H7 (cell line): ENCODE measurements at places on chromosomes 1 and 21. TPM values are rescaled to one million over a fixed set of nuclear protein-coding genes. Genes with fewer than 3 reads are reported as not detected.

GRCh38 chr1:49686107-49686506 is 337.6 kb downstream of the AGBL4 start:
- no peak for DNase-seq

GRCh38 chr1:222034790-222035189 is 292.9 kb upstream of the DUSP10 start:
- no peak for DNase-seq

GRCh38 chr21:33966324-33966949 is 50.8 kb upstream of the ATP5PO start:
- no peak for DNase-seq

- no peak for DNase-seq
Measured at GRCh38 chr1:193309936-193310475, 123.6 kb upstream of the B3GALT2 start.

DNA sequence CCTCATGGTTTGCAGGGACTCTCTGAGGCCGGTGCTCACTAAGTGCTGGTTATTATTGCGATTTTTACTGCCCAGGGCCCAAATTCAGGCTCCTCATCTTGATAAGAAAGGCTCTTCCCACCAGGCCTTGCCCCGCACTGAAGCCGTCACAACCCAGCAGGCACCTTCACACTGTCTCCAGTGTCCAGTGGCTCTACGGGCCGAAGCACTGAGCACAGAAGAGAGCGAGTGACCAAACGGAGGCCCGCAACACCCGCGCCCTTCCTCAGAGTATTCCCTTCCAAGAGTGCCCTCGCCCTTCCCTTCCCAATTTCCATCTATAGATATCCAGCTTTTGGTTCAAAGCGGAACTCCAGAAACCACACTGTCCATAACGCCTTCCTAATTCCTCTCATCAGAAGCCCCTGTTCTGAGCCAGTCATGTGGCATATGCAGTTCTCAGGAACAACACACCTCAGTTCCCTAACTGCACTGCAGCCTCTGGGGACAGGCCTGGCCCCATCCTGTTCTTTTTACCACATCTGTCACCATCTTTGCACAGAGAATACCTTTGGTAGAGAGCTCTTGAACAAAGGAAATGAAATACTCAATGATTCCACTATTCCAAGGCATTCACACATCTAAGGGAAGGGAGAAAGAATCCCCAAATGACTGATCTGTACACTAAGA is 15.1 kb downstream of the FALEC start:
- DNase-seq = peak; percentile 11

DNA sequence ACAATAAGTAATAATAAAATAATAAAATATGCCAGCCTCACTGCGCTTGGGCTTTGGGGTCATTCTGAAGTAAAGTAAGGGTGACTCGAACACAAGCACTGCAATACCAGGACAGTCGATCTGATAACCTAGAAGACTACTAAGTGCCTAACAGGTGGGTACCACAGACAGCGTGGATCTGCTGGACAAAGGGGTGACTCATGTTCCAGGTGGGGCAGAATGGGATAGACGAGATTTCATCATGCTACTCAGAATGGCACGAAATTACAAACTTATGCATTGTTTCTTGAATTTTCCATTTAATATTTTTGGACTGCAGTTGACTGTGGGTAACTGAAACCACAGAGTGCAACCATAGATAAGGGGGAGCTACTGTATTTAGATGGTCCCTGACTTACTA is 221.1 kb upstream of the GREM2 start:
- no peak for DNase-seq

DNA sequence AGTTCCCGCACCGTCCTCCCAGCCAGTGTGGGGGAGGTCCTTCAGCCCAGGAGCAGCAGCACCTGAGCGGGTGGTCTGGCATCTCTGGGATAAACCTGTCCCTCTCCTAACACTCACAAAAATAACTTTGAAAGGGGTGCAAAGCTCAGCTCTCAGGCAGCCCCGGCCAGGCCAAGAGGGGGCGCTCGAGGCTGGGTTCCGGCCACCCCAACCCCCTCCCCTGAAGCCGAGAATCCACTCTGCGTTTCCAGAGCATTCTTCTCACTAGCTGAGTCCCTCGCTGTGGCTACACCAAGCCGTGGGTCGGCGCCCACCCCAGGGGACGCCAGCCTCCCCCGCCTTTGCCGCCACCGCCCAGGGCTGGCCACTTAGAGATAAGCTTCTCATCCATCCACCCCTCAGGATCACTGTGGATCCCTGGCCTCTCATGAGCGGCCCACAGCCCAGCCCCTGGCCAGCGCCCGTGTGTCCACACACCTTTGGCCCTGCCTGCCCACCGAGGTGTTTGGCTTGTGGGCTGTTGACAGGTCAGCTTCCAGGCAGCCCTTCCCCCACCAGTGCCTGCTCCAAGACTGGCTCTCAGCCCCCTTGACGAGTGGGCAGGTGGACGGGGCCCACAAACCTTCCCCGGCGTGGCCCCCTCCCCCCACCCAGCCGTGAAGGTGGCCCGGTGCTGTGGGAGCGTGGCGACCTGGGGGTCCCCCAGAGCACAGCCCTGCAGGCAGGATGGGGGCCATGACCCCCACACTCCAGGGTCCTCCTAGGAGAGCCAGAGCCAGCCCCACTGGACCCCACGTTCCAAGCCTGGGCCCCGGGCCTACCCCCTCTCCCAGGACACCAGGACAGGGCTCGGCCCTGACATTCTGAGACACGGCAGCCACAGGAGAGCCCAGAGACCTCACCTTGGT is 1.9 kb downstream of the FTCD start:
- DNase-seq = peak; percentile 98

GRCh38 chr1:202144402-202145067 is at the start of gene ARL8A:
ARL8A (minus strand) TSS chr1:202144737; CDS start chr1:202144572, 165 bp downstream.
- peak; percentile 94 for DNase-seq

DNA sequence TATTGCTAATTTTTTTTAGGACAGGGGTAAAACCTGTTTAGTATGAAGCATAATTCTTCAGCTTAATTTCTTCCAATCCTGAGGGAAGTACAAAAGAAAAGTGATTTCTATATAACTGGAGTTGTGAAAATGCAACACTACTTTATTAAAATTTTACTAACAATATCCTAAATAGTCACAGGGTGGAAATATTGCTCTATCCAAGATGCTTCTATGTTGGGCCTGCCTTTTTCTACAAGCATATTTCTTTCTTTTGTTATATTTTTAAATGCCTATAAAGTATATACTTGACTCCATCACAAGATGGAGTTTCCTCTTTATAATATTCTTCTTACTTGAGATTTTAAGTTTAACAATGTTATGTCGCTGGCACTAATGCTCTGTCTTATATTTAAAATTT is 37.9 kb downstream of the DTL start:
- DNase-seq = no peak

DNA sequence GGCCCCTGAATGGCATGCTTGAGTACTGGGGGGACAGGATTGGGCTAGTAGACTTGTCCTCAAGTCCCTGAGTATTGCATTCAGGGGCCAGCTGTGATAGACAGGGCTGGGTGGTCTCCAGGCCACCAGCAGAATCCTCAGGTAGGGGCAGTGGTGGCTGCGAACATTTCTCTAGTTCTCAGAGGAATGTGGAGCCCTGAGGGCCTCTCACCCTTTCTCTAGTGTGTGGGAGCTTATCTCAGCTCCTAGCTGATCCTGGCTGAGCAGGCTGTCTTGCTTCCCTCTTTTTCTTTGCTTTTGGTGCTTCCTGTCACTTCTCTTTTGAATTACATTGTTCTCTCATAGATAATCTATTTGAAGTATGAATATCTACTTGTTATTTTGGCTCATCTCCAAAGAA is 30.0 kb upstream of the PM20D1 start:
- no peak for DNase-seq

DNA sequence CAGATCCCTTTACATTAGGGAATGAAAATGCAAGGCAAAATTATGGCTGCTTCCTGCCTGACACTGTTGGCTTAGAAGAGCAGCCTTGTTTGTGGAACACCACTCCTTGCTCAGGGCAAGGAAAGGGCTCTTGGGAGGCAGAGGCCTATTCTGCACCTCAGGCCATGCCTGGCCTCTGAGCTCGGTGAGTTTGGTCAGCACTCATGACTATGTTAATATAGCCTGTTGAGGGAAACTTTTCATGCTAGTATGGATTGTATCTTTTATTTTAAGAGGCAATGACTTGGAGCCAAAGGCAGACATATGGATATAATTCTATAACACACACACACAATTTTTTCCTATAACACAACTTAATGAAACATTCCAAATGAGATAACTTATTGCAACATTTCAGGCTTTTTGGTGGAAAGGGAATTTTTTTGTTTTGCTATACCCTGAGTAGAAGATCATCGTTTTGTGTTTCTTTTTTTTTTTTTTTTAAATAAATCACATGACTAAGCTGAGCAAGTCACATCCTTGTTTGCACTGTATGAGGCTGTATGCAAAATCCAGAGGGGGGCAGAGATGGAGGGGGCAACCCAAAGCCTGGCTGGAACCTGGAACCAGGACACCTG is 5.6 kb upstream of the YRDC start:
- no peak for DNase-seq

DNA sequence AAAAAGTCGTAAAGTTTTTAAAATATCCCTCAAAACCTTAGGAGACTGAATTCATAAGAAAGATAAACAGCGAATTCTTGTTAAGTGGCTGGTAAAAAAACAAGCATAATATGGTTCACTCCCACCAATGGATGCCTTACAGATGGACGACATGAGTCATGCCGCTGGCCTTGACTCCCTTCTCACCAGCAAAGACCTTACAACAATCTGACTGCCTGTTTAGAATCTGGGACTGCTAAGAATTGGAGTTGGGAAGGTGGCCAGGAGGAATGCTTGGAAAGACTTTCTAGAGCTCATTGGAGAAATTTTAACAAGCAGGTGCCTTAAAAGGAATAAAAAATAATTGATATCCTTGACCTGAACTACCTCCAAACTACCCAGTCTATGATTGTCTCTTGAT is 206.9 kb upstream of the FMN2 start:
- no peak for DNase-seq

- DNase-seq = no peak
Measured at GRCh38 chr1:191096405-191096804, 618.7 kb upstream of the BRINP3 start.

GRCh38 chr1:165403835-165404482 is 41.0 kb downstream of the RXRG start:
- peak; percentile 75 for DNase-seq

DNA sequence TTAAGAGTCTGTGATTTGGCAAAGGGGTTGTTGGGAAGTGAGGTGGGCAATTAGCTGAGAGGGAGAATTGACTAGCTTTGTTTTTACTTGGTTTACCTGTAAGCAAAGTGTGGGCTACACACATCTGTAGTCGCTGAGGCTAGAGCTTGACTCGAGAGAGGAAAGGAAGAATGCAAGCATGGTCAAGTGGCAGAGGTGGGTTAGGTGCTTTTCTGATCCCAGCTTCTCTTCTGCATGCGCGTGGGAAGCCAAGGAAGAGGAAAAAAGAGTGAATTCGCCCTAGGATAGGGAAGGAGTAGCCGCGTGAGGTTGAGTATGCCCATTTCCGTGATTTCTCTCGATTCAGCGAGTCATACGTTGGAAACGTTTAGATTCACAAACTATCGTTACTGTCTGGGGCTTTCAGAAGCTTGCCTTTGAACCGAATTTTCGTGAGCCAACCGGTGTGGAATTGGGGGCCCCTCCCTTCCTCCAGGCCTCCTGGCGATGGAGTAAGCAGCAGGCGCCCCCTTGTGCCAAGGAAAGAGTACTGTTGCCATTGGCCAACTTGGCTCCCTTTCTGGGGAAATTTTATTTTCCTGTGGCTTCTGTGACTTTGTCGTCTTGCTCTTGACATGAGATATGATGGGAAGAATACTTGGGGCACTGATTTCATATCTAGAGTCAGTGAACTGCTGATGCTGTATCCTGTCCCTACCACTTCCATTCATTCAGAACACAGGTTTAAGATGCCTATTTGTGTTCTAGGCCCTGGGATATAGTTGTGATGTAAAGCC is 1.3 kb downstream of the PIGV start:
- DNase-seq = peak; percentile 92

DNA sequence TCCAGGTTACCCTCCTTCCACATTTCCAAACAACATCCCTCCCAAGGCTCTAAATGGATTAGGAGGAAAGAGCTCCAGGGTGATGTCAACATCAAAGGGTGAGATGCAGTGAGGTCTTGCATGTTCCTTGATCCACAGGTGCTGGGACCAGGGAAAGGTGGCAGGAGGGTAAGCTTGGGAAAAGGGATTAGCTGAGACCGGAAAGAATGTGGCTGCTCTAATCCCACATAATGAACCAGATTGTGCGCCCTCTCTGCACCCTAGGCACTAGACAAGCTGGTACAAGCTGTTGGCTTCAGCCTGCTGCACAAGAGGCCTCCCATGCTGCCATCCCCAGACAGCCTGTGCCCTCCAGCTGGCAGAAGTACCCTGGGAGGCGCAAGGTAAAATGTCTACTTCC is 34.9 kb downstream of the PLXNA2 start:
- no peak for DNase-seq

DNA sequence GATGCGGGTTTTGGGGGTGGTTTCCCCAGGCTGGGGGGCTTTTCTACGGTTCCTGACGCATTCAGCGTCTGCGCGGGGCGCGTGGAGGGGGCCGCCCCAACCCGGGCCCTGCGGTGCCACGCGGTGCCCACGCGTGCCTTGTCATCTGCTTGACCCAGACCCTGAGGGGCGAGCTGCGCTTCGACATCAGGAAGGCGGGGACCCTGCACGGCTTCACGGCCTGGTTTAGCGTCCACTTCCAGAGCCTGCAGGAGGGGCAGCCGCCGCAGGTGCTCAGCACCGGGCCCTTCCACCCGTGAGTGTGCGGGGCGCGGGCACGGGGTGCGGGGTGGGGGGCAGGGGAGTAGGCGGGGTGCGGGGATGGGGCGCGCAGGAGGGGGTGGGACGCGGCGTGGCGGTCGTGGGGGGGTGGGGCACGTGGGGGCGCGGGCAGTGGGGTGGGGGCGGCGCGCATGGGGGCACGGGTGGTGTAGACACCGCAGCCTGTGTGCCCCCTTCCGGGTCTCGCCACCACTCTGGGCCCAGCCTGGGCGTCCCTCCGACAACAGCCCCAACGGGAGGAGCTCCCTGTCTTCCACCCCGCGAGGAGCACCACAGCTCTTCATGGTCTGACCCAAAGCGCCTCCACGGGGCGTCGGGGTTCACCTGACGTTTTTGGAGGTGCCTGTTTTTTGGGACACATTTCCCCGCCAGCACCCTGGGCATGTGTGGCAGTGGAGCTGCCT is 26.3 kb downstream of the PRMT2 start:
- peak; percentile 72 for DNase-seq

The OR2T35 gene
- total RNA-seq = not detected in 2 replicates

The FCAMR gene
- not detected in 2 replicates for total RNA-seq

The EPHA10 gene
- total RNA-seq = 0.15 and 0.21 TPM in 2 replicates

The MACO1 gene
- 13.6 and 15.6 TPM in 2 replicates for total RNA-seq

The TBX15 gene
- total RNA-seq = 13.8 and 22.9 TPM in 2 replicates

The ERG gene
- total RNA-seq = 0.37 and 1.5 TPM in 2 replicates

The IL20 gene
- total RNA-seq = not detected in 2 replicates

The COL6A1 gene
- 243 and 283 TPM in 2 replicates for total RNA-seq
